ENCODE measurements at places on chromosomes 3 and 15.

DNA sequence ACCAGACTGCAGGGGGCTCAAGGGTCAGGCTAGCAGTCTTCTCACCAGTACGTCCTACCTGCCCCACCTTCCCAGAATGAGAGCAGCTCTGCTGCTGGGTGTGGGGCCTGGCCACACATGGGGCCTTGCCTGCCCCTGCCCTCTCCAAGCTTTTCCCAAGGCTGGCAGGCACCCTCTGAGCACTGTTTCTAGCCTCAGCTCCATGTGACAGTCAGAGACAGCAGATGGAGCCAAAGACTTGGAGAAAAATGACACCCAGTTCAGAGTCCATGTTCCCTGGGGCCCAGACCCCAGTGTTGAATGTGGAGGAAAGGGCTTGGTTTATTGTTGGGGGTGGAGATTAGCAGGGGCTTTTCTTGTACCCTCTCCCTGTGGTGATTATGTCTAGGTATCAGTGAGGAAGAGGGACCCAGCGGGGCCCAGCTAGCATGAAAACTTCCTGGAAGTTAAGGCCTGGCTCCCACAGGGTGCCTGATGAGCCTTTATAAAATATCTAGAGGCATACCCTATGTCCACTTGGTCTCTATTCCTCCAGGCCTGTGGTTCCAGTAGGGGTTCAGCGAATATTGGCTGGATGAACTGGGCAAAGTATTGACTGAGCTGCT, 153.8 kb downstream of the EEFSEC start:
- no peak for DNase-seq

- DNase-seq: peak; percentile 87
Measured at GRCh38 chr3:194139071-194139813, 3.3 kb downstream of the HES1 start.

DNA sequence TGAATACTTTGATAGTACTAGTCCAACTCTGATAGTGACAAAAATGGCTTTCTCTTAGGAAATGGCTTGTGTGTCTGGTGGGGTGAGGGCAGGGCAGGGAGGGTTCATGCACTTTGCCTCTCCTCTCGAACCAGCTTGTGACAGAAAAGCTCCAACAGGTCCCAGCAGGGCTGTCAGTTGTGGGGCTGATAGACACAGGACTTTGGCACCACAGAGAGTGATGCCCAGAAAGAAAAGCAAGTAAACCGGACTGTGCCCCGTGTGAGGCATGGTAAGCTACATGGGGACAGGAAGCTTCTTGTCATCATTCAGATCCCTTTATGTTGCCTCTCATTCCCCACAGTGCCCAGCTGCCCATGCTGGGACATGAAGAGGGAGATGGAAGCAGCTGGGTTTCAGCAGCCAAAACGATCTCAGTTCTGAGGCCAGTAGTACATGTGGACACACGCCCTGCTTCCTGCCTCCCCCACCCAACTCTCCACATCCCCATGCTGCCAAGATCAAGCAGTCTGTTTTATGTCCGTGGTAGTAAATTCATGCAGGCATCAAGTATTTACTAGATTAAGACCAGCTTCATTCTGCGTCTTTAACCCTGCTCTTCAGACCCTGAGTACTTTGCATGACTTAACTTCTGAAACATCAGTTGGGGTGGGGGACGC, 29.7 kb upstream of the LIPC start:
- DNase-seq: no peak

DNA sequence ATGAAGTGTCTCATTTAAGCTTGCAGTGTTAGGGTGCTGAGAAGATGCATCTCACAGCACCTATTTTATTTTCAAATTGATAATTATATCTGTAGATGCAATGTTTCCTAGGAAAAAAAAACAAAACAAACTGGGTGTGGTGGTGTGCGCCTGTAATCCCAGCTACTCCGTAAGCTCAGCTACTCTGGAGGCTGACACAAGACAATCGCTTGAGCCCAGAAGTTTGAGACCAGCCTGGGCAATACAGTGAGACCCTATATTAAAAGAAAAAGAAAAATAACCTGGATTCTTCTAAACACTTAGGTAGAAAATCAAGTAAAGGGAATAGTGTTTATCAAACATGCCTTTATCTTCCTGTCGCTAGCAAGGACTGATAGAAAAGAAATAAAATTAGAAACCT, 1.9 kb downstream of the MINDY2 start:
- DNase-seq: no peak

All from astrocyte of the spinal cord (primary cell).